ENCODE measurements at places on chromosomes 5 and 9.

GRCh38 chr5:171782332-171782966 lies 3.2 kb upstream of the SMIM23 start:
- DNase-seq = no peak

DNA sequence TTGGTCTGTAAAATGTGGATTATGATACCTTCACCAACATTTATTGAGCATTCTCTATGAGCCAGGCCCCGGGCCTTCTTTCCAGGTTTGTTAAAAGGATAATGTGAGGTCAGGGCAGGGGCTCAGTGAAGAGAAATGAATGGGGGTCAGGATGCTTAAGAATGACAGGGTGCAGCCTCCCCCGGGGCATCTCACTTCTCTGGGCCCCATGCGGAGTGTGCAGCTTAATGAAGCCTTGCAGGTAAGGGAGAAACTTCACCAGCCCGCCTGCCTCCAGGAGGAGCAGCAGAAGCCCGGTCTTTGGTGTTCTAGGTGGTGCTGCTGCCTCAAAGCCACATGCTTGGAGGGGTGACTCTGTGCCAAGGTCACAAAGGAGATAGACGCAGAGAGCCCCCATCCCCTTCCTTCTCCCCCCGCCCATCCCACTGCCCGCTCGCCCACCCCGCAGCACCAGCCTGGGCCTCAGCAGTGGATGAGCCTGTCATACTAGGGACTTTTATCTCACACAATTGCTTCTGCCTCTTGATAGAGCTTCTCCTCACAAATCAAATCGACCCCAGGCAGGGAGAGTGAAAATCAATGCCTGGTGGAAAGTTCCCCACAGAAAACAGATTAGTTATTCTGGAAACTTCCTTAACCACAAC lies 244.8 kb downstream of the PBX3 start:
- DNase-seq = no peak

DNA sequence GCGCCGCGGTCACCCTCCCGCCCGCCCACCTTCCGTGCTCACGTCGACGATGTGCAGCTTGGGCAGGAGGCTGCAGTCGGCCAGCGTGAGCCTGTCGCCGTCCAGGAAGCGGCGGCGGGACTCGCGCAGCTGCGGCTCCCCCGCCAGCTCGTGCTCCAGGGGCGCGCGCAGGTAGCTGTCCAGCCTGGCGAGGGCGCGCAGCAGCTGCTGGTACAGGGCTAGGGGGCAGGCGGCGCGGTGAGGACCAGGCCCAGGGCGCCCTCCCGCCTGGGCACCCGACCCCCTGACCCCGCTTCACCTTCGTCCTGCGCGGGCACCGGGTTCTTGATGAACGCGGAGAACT lies 1.5 kb downstream of the CLIC3 start:
- DNase-seq = no peak

DNA sequence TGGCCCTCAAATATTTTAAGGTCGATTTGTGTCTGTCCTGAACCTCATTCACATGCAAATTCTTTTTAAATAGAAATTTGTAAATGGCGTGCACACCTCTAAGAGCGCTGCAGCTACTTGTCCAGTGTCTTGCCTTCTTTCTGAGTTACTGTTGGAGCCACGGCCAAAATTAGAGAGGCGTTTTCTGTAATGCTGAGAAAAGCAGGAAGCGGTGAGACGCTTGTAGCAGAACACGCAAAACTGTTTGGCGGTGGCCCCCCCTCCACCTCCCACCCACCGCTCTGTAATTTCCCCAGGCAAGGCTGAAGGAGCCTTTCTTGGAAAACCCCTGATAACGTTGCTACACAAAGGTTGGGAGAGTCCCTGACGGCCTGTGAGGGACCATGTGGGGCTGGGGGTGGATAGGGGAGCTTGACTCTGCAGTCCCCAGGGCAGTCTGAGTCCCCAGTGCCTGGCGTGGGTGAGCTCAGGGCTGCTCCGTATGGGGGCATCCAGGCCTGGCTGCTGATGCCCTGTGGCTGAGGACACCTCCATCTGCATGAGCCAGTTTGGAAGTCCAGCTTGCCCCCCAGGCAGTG lies 96.5 kb downstream of the GADD45G start:
- no peak for DNase-seq

GRCh38 chr9:76463211-76463610 lies 4.2 kb downstream of the GCNT1 start:
- DNase-seq = no peak
